ENCODE measurements at places on chromosomes 4 and X.

- no peak for DNase-seq
Measured at GRCh38 chr4:7635445-7636239, 200.9 kb upstream of the PSAPL1 start.

DNA sequence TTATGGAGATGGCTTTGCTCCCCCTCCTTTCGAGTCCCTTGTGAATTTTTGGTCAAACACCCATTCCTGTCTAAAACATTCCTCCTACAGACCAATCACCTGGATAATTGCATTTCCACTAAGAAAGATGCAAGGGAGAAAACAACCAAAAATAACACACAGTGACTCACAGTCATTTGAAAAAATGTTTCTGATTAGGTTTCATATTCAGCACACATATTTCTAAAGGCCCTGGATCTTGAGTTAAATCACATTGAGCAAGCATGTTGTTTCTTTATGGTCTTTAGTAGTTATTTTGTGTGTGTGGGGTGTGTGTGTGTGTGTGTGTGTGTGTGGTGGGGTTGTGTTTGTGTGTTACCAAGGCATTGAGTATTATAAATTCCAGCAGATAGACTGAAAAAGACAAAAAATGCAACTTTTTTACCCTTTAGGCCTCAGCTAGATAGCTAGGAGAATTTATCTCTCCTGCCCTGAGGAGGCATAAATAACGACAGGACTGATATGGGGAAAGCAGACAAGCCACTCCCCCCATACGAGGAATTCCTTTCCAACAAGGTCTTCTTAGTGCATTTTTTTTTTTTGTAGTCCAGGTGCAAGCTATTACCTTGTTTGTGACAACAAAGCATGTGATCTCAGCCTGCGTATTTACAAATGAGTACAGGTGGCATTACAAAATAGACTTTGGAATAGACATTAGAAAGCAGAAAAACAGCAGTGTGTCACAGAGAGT, 265.4 kb upstream of the ADGRL3 start:
- no peak for DNase-seq

- DNase-seq = no peak
Measured at GRCh38 chr4:99436462-99436861, 1.3 kb upstream of the ADH7 start.

GRCh38 chr4:1401409-1402020, 4.7 kb downstream of the NKX1-1 start:
- no peak for DNase-seq

DNA sequence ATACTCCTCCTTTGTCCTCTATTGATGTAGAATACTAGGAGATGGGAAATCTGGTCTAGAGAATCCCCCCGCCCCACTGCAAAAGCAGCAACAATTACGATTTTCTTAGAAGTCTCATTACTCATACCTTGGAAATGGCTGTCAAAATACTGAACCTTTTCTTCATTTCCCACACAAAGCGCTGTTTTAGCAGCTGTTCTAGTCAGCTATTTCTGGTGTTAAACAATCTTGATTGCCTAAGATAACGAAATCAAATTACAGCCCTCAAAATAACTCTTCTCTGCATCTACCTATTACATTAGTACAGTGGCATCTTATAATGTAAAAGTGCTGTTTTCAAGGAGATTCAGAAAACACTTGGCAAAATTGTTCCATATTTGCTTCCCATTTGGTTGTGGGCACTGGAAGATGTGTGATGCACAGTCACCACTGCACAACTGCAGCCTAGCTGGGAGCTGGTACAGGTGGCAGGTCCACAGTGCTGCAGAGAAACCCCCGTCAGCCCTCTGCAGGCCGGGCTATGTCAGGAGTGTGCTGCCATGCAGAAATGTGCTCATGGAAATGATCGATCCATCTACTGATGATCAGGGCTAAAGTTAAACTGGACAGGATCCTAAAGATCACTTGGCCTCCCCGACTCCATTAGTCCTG, 50.4 kb downstream of the TBC1D9 start:
- DNase-seq = no peak

GRCh38 chrX:13520936-13521335, 48.5 kb upstream of the EGFL6 start:
- no peak for DNase-seq

- DNase-seq = no peak
Measured at GRCh38 chr4:18980516-18981233, 959.1 kb upstream of the LCORL start.

- DNase-seq = no peak
Measured at GRCh38 chr4:45350438-45350837, 624.1 kb upstream of the GNPDA2 start.

DNA sequence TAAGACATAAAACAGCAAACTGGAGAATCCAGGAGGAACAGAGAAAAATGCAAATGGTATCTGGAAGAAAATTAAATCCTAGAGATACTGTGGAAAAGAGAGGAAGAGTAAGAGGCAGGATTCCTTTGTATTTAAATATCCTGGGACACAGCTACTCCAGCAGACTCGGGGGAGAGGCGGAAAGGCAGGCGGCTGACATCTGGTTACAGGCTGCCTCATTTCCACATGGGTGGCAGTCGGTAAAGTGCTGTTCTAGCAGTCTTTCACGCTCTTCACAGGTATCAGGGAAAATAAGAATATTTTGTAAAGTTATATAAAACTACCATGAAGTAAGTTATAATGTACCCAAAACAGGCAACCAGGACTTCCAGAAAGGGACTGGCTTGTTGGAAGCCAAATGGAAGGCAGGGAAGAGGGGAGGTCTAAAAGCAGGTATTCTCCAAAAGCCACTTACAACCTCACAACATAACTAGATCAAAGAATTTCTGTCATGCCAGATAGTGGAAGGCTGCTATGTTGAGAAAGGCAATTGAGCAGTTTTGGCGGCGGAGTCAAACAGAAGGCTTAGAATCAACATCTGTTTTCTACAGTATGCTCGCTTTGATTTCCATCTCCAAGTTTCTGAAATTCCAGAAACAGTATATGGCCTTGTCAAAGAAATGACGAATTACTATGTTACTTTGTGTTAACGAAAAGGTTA, 1.3 kb upstream of the TIGD2 start:
- no peak for DNase-seq

GRCh38 chrX:139924696-139925095, 8.2 kb downstream of the ATP11C start:
- DNase-seq = no peak

DNA sequence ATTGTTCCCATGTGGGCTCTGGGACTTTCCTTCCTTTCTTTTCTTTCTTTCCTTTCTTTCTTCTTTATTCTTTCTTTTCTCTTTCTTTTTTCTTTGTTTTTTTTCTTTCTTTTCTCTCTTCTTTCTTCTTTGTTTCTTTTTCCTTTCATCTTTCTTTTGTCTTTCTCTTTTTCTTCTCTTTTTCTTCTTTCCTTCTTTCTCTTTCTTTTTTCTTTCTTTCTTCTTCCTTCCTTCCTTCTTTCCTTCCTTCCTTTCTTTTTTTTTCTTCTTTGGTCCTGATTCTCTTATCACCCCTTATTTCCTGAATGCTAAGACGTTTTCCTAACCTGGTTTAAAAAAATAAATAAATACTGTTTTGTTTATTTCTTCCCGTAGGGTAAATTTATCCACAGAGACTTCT, 93.2 kb downstream of the CRLF2 start:
- no peak for DNase-seq

- no peak for DNase-seq
Measured at GRCh38 chr4:151629097-151629783, 131.6 kb downstream of the GATB start.

DNA sequence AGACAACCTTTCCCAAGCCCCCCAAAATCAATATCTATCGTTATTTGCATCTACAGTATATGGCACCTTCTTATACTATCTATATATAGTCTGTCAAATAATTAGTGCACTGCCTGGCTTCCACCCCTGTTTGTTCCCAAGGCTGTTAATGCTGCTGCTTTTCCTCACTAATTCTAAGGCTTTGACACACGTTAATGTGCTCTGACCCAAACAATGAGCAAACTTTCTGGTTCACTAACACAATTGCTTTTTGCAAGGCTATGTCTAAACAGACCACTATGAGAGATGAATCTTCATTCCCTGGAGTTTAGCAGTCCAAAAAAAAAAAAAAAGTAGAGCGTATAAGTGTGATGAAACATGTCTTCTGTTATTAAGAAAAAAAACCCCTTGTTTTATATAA, 360.9 kb upstream of the AGA start:
- no peak for DNase-seq

- DNase-seq = no peak
Measured at GRCh38 chr4:106818764-106819163, 217.3 kb downstream of the DKK2 start.
